ENCODE measurements at places on chromosomes 2 and 18. TPM values are rescaled to one million over a fixed set of nuclear protein-coding genes. Genes with fewer than 3 reads are reported as not detected.

DNA sequence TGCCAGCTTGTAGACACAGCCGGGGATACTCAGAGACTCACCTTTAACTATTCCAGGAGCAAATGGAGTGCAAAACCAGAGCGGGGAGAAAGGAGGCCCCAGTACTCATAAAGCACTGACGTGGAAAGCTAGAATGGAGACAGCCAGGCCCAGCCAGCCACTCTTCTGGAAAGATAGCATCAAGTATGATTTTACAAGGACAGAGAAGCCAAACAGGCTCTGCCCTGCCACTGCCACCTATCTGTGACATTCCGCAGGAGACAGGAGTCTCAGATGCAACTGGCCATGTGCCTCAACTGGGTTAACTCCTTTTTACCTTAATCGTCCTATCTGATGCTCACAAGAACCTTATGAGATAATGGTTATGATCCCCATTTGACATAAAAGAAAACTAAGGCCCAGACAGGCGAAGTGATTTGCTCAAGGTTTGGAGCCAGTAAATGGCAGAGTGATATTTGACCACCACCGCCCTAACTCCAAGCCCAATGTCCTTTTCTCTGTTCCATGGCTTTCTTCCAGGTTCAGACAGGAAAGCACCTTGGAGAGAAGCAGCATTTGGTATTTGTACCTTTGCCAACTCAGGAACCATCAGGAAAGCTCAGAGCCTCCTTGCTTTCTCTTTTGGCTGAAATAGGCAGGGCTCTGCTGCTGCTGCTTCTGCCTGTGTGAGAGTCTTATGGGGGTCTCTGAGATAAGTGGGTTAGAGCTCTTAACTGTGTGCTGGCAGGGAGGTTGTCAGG lies 15.6 kb downstream of the KIF3C start:
- no peak overlapping the region for H3K27ac ChIP-seq
- H3K36me3 ChIP-seq = no peaks in the 10 kb centered on the region
- no peak overlapping the region for H3K4me3 ChIP-seq
- peaks cover 5% of the 10 kb centered on the region for H3K4me1 ChIP-seq
- H3K27me3 ChIP-seq = no peaks in the 10 kb centered on the region
- no peak for DNase-seq

DNA sequence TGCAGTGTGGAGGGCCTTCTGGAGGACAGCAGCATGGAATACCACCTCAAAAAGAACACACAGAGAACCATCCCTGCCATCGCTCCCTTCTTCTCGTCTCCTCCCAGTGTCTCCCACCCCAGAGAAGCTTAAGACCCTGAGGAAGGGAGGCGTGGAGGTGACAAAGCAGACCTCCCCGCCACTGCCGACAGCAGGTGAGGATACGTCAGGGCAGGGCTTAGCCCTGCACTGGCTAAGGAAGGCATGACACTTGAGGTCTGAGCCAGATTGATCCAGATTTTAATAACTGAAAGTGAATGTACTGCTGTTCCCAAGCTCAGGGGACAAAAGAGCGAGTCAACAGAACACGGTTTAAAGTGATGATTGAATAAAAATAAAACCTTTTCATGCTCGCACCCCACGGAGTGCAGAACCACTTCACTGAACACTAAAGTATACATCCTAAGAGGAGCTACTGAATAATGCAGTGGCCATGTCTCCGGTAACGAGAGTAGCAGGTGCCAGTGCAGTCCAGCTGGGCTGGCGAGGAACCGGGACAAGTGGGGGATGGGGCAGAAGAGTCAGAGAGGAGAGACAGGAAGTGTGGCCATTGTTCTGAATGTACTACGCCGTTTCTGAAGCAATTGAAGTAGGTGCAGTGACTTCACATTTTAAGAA lies 391.0 kb downstream of the CDH2 start:
- no peaks in the 10 kb centered on the region for H3K4me1 ChIP-seq
- no peak for DNase-seq
- no peaks in the 10 kb centered on the region for H3K36me3 ChIP-seq
- H3K27me3 ChIP-seq = no peaks in the 10 kb centered on the region

GRCh38 chr2:75557474-75558133 lies 3.1 kb downstream of the EVA1A start:
- no peak overlapping the region for H3K4me3 ChIP-seq
- peaks cover 58% of the 10 kb centered on the region for H3K27me3 ChIP-seq
- no peak for DNase-seq
- no peaks in the 10 kb centered on the region for H3K36me3 ChIP-seq

GRCh38 chr2:129755786-129756185 lies 223.7 kb upstream of the RAB6C start:
- no peak overlapping the region for H3K27ac ChIP-seq
- no peaks in the 10 kb centered on the region for H3K36me3 ChIP-seq
- H3K4me1 ChIP-seq = no peaks in the 10 kb centered on the region
- H3K27me3 ChIP-seq = no peaks in the 10 kb centered on the region
- no peak overlapping the region for H3K4me3 ChIP-seq
- no peak for DNase-seq

DNA sequence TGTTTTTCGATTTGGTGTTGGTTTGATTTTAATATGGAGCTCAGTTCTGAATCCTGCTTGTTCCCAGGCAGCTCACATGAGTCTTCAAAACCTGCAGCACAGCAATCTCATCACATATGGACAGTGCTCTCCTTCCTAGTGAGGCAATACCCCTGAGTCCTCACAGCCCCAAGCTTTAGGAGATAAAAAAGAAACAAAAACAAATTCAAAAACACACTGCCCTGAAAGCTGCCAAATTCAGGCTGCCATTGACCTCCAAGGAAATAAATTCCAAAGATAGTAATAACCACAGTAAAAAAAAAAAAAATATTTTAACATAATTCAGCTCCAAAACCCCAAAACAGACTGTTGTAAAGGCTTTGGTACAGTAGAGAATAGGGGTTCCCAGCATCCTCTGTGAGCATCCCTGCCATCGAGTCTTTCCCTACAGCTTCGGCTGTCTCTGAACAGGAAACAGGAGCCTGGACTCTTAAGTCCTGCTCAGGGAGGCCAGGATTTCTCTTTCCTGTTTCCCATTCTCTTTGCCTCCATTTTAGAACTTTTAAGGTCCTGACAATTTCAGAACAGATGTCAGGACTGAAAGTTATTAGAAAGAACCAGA lies 14.7 kb upstream of the SP3 start:
- H3K4me3 ChIP-seq = no peak overlapping the region
- peaks cover 30% of the 10 kb centered on the region for H3K4me1 ChIP-seq
- no peak for DNase-seq
- H3K27me3 ChIP-seq = no peaks in the 10 kb centered on the region
- peak overlapping the region; percentile 24 for H3K27ac ChIP-seq
- no peaks in the 10 kb centered on the region for H3K36me3 ChIP-seq

- DNase-seq = no peak
- no peak overlapping the region for H3K27ac ChIP-seq
Observed at GRCh38 chr2:207808119-207808518, 38.4 kb upstream of the FZD5 start.

GRCh38 chr18:48781163-48781987 lies 169.4 kb downstream of the SMAD7 start:
- no peak overlapping the region for H3K4me3 ChIP-seq
- peaks cover 14% of the 10 kb centered on the region for H3K4me1 ChIP-seq
- H3K27ac ChIP-seq = no peak overlapping the region
- no peak for DNase-seq
- H3K27me3 ChIP-seq = no peaks in the 10 kb centered on the region

- no peaks in the 10 kb centered on the region for H3K27me3 ChIP-seq
- H3K4me3 ChIP-seq = peak overlapping the region; percentile 85
- H3K4me1 ChIP-seq = peaks cover 44% of the 10 kb centered on the region
- peak overlapping the region; percentile 62 for H3K27ac ChIP-seq
- no peak for DNase-seq
Observed at GRCh38 chr2:85413592-85414420, 3.6 kb upstream of the CAPG start.

GRCh38 chr2:148616662-148617061 lies 27.9 kb upstream of the EPC2 start:
- no peak for DNase-seq
- H3K4me3 ChIP-seq = no peak overlapping the region
- H3K36me3 ChIP-seq = peaks cover 3% of the 10 kb centered on the region
- H3K27me3 ChIP-seq = no peaks in the 10 kb centered on the region
- H3K27ac ChIP-seq = no peak overlapping the region
- peaks cover 14% of the 10 kb centered on the region for H3K4me1 ChIP-seq

DNA sequence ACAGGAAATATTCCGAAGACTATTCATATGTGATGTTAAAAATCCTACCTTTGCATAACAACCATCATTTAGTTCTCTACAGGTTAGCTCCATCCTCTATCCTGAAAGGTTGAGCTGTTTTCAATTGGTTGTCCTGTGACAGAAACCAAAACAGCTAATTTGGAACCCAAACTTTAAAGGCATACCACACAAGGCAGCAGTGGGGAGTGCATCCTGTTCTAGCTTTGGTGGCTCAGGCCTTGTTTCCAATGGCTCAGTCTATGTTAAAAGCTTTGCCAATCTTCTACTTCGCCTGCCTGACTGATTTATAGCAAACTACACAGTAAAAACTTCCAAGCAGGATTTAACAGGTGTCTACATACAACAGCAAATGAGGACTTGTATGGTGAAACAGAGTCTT lies 3.2 kb downstream of the CD226 start:
- H3K36me3 ChIP-seq = peaks cover 79% of the 10 kb centered on the region
- H3K27me3 ChIP-seq = no peaks in the 10 kb centered on the region
- no peak overlapping the region for H3K27ac ChIP-seq
- no peak for DNase-seq

GRCh38 chr2:241496904-241497877 lies 11.2 kb downstream of the STK25 start:
- no peaks in the 10 kb centered on the region for H3K4me1 ChIP-seq
- no peaks in the 10 kb centered on the region for H3K27me3 ChIP-seq
- no peak overlapping the region for H3K4me3 ChIP-seq

DNA sequence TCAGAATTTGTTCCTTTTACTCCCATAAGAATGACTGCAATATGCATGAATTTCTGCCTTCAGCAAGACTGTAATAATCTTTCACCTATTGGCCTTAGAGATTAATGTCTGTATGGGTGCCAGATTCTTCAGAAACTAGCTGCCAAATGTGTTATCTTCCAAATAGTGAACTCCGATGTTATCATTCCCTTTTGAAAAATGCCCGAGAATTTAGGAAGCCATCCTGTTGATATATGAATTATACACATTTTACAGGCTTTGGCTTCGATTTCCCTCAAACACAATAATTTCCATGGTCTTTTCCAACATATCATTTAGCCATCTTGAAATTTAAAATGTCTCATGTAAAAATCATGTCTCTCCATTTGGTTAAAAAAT lies 101.5 kb downstream of the ZNF521 start:
- no peaks in the 10 kb centered on the region for H3K36me3 ChIP-seq
- no peaks in the 10 kb centered on the region for H3K27me3 ChIP-seq
- no peak for DNase-seq
- H3K4me3 ChIP-seq = no peak overlapping the region
- no peak overlapping the region for H3K27ac ChIP-seq

DNA sequence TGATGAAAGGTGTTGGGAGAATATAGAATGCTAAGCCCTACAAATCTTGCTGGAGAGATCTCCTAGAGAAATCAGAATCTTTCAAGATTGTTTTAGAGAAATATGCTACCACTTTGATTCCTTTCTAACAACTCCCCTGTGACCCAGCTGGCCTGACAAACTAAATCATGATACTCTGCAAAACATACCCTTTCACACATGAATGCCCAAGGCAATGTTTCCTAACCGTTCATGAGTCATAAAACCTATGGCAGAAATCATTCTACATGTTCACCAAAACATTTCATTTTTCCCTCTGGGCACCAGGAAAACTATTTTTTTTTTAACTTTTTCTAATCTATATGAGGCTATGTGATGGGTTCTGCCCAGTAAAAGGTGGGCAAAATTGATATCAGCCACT lies 77.8 kb upstream of the SETBP1 start:
- H3K4me3 ChIP-seq = no peak overlapping the region
- H3K36me3 ChIP-seq = no peaks in the 10 kb centered on the region
- H3K27ac ChIP-seq = no peak overlapping the region
- peaks cover 11% of the 10 kb centered on the region for H3K27me3 ChIP-seq

DNA sequence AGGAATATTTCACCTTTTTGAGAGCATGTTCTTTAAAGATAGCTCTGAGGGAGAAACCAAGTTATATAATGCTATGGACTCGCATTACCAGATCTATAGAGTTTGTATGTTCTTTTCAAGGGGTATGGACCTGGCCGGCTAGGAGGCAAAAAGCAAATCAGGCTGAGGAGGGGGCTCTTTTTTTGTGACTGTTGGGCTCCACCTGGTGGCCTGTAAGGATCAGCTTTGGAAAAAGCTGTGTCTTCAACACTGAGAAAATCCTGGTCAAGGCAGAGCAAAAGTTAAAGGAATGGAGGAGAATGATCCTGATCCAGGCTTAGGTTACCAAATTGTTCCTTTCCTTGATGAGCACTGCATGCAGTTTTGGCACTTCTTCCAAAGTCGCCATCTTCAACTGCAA lies 180.5 kb downstream of the DIS3L2 start:
- no peak for DNase-seq
- H3K27ac ChIP-seq = no peak overlapping the region
- no peak overlapping the region for H3K4me3 ChIP-seq

DNA sequence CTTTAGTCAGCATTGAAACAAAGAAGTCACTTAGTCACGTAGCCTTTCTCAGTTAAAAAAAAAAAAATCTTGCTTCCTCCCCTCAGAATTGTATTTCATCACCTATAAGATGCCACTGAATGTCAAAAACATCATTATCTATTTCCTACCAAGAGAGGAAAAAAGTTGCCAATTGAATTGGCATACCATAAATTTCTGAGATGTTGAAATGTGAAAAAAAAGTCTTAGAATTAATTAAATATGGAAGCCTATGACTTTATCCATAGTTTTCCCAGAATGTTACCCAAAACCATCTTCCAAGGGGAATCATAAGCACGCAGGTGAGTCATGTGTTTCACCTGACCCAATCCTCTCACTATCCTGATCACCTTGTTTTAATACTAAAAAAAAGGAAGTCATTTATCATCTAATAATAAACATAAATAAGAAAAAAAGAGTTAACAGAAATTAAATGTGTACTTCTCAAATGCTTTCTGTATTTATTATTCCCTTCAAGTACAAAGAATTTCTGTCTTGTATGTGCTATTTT lies 205.7 kb downstream of the TCF4 start:
- no peaks in the 10 kb centered on the region for H3K4me1 ChIP-seq
- H3K4me3 ChIP-seq = no peak overlapping the region
- H3K27me3 ChIP-seq = no peaks in the 10 kb centered on the region
- DNase-seq = no peak

GRCh38 chr18:57807336-57808117 lies 4.4 kb upstream of the ATP8B1 start:
- DNase-seq = no peak
- no peak overlapping the region for H3K4me3 ChIP-seq
- H3K4me1 ChIP-seq = no peaks in the 10 kb centered on the region
- H3K36me3 ChIP-seq = no peaks in the 10 kb centered on the region
- H3K27me3 ChIP-seq = peaks cover 34% of the 10 kb centered on the region
- H3K27ac ChIP-seq = no peak overlapping the region

AOX1 gene
- total RNA-seq = not detected

STAT4 gene
- total RNA-seq = 92.2 TPM

EDAR gene
- total RNA-seq = 0.11 TPM

RTP5 gene
- total RNA-seq = 0.30 TPM

Data from activated T-helper 2 cell treated with anti-CD3 and anti-CD28 coated beads, Interferon-gamma antibody, Interleukin-2, Interleukin-4, amounts not matched to agents 10 μg/mL and 5 μg/mL and 100 μg/mL, durations not matched to agents 14 hours and 24 hours and 36 hours (primary cell).